ENCODE measurements at places on chromosomes 5 and 9. TPM values are rescaled to one million over a fixed set of nuclear protein-coding genes. Genes with fewer than 3 reads are reported as not detected.

Gene GHR
- not detected for total RNA-seq

GRCh38 chr5:61228691-61229280, 66.5 kb upstream of the SMIM15 start:
- H3K27me3 ChIP-seq = no peaks in the 10 kb centered on the region
- H3K4me3 ChIP-seq = no peak overlapping the region
- H3K4me1 ChIP-seq = no peaks in the 10 kb centered on the region
- no peaks in the 10 kb centered on the region for H3K36me3 ChIP-seq
- DNase-seq = no peak

Gene CAVIN4
- 0.17 TPM for total RNA-seq

- no peaks in the 10 kb centered on the region for H3K4me1 ChIP-seq
- no peak overlapping the region for H3K4me3 ChIP-seq
- DNase-seq = no peak
- no peaks in the 10 kb centered on the region for H3K36me3 ChIP-seq
- H3K27me3 ChIP-seq = no peaks in the 10 kb centered on the region
Observed at GRCh38 chr9:4375424-4376200, 75.7 kb upstream of the GLIS3 start.

DNA sequence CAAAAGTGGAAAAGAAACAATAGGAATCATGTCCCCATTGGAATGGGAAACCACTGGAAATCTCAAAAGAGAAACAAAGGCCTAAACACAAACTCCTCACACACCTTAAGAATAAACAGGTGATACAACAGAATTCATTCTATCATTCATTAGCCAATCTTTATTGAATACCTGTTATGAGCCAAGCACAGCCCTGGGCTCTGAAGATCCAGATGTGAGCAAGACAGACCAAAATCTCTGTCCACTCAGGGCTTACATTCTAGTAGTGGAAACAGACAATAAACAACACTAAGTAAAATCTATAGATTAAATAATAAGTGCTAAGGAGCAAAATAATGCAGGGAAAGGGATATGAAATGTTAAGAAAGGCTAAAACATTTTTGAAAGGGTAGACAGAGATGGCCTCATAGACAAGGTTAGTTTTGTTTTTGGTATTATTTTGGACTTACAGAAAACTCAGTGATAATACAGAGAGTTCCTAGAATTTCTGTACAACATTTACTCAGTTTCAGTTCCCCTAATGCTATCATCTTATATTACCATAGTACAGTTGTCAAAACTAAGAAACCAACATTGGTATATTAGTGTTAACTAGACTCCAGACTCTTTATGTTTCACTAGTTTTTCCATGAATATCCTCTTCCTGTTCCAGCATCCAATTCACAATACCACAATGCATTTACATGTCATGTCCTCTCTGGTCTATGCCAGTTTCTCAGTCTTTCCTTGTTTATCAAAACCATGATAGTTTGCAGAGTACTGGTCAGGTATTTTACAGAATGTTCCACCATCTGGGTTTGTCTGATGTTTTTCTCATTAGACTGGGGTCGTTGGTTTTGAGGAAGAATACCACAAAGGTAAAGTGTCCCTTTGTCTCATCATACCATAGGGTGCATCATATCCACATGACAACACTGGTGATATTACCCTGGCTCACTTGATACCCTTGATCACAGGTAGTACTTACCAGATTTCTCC, 103.7 kb downstream of the SIL1 start:
- H3K27me3 ChIP-seq = no peaks in the 10 kb centered on the region
- H3K4me1 ChIP-seq = peaks cover 21% of the 10 kb centered on the region
- no peaks in the 10 kb centered on the region for H3K36me3 ChIP-seq
- DNase-seq = peak; percentile 50
- H3K4me3 ChIP-seq = no peak overlapping the region

GRCh38 chr5:147439254-147439653, 70.6 kb downstream of the DPYSL3 start:
- H3K27me3 ChIP-seq = no peaks in the 10 kb centered on the region
- no peak overlapping the region for H3K27ac ChIP-seq
- no peaks in the 10 kb centered on the region for H3K36me3 ChIP-seq
- no peak overlapping the region for H3K4me3 ChIP-seq
- no peaks in the 10 kb centered on the region for H3K4me1 ChIP-seq

DNA sequence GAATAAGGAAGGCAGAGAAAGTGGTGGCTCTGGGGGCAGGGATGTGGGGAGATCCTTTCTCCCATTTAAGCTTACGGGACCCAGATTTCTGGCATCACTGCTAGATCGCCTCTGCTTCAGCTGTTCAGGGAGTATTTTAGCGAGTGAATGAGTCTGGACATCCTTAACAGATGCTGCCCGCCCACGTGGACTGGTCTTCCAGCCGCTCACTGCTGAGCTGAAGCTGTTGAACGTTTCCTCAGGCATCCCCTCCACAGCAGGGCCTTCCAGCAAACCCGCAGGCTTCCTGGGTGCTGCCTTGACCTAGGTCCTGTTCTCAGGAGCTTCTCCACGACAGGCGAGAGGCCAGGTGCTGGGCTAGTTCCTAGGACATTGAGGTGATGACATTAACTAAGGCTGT, 144.4 kb upstream of the EFNA5 start:
- H3K27ac ChIP-seq = no peak overlapping the region
- H3K4me3 ChIP-seq = no peak overlapping the region
- no peak for DNase-seq
- no peaks in the 10 kb centered on the region for H3K36me3 ChIP-seq
- no peaks in the 10 kb centered on the region for H3K27me3 ChIP-seq

GRCh38 chr5:157188270-157188669, 7.6 kb downstream of the ITK start:
- no peaks in the 10 kb centered on the region for H3K4me1 ChIP-seq
- H3K27me3 ChIP-seq = no peaks in the 10 kb centered on the region
- no peak overlapping the region for H3K27ac ChIP-seq
- no peak for DNase-seq
- H3K36me3 ChIP-seq = no peaks in the 10 kb centered on the region

DNA sequence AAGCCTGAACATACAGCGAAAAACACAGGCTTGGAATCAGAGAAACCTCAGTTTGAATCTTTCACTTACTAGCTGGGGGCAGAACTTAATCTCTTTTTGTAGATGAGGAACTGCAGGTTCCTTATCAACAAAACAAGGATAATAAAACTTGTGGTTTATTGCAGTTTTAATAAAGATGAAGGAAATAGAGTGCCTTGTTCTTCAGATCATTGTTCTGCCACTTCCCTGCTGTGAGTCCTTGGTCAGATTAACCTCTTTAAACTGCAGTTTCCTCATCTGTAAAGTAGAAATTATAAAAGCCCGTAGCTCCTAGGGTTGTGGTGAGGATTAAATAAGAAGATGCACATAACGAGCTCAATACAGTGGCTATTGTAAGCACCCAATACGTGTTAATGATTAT, 57.4 kb downstream of the FEM1C start:
- H3K27me3 ChIP-seq = no peaks in the 10 kb centered on the region
- no peak for DNase-seq
- no peak overlapping the region for H3K27ac ChIP-seq
- H3K36me3 ChIP-seq = no peaks in the 10 kb centered on the region

DNA sequence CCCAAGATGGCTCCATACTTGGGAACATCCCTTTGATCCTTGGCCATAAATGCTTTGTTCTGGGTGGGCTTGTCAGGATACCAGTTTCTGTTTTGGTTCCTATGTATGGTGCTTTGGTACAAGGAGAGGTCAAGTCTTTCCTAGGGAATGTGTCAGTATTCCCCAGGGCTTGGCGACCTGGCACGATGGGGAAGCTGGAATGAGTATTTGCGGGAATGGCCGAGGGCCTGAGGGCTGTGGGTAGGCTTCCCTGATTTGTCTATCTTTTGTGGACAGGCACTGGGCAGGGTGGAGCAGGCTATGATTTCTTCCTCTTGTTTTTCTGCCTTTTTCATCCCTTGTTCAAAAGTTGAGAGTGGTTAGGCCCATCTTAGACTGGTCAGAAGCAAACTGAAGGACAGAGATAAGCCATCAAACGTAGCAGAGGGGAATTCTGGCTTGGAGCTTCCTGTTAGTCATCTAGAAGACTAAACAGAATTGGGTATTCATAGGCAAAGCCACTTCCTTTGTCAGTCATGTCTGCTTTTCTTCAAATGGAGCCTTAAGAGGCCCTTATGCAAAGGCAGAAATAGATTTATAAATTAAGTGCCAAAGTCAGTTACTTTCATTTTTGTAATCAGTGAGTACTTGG, 13.7 kb downstream of the DOCK2 start:
- peak overlapping the region; percentile 45 for H3K27ac ChIP-seq
- no peak overlapping the region for H3K4me3 ChIP-seq
- H3K27me3 ChIP-seq = no peaks in the 10 kb centered on the region
- no peaks in the 10 kb centered on the region for H3K36me3 ChIP-seq
- DNase-seq = no peak

DNA sequence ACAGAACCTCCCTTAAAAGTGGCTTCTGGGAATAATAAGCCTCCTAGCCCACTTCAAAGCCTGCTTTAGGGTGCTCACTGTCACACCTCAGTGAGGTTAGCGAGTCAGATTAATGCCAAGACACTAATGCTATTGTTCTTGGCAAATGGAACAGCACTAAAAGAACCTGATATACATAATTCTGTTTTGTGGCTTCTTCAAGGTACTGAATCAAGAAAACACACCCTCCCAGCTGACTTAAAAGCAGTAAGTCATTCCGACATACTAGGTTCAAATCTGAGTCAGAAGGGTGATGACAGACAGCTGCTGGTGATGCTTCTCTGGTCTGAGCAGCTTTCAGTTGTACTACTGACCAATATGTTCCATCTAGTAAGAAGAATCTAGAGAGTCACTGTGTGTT, 121.6 kb downstream of the OXCT1 start:
- H3K27me3 ChIP-seq = no peaks in the 10 kb centered on the region
- H3K27ac ChIP-seq = no peak overlapping the region
- no peak overlapping the region for H3K4me3 ChIP-seq
- peaks cover 38% of the 10 kb centered on the region for H3K36me3 ChIP-seq
- H3K4me1 ChIP-seq = no peaks in the 10 kb centered on the region

DNA sequence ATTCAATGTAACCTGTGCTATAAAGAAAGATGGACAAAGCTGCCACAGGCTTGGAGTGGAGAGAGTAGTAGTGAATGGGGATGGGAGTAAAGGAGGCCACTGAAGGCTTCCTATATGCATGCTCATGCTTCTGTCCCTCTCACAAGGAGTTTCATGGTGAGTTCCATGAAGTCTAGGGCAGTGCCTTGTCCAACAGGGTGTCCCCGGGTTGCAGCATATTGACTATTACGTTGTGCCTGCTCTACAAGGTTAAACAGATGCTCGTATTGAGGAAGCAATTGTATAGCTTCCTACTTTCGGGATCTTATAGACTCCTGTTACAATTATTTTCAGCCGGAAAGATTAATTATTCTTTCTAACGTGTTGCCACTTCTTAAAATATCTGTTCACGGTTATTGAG, 129.1 kb upstream of the PIK3R1 start:
- H3K36me3 ChIP-seq = no peaks in the 10 kb centered on the region
- no peak overlapping the region for H3K4me3 ChIP-seq
- no peaks in the 10 kb centered on the region for H3K4me1 ChIP-seq
- H3K27me3 ChIP-seq = no peaks in the 10 kb centered on the region
- H3K27ac ChIP-seq = no peak overlapping the region

Gene RRAGA
- total RNA-seq = 52.1 TPM

Gene PCDHB6
- total RNA-seq = not detected

Gene RGMB
- total RNA-seq = 17.1 TPM

DNA sequence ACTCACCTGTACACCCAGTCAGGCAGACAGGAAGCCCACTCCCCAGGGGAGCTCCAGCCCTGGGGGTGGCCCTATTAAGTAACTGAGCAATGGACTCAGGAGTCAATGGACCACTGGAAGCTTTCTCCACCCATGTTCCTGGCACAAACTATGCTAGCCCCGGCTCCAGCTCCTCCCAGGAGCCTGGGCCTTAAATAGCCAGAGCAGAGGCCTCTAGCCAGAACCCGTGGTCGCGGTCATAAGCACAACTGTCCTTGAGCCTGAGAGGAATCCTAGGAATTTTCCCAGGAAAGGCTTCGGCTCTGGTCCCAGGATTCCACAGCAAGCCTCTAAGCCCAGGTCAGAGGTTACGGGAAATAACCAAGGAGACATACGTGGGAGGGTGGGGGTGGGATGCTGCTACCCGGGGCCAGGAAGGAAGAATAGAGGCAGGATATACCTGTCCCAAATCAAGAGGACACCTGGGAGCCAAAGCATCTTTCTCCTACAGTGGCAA, 5.5 kb downstream of the SEPTIN8 start:
- no peak overlapping the region for H3K4me3 ChIP-seq
- no peaks in the 10 kb centered on the region for H3K27me3 ChIP-seq
- no peak overlapping the region for H3K27ac ChIP-seq
- no peak for DNase-seq

DNA sequence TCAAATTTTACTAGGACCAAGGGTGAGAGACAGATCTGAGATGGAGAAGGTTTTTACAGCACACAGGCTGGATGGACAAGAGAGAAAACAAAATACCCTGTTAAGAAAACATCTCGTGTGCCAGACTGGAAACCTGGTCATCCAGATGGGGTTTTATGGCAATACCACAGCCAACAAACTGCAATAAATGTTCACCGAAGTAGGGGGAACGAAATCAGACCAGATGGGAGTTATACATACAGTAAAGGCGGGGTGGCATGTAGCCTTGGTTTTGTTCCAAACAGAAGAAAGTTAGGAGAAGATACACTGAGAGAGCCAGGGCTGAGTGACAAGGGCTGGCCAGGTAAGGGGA, 63.3 kb downstream of the DCP2 start:
- H3K27ac ChIP-seq = no peak overlapping the region
- no peaks in the 10 kb centered on the region for H3K27me3 ChIP-seq
- H3K4me3 ChIP-seq = no peak overlapping the region
- DNase-seq = no peak
- no peaks in the 10 kb centered on the region for H3K4me1 ChIP-seq

Gene C5orf52
- total RNA-seq = not detected

DNA sequence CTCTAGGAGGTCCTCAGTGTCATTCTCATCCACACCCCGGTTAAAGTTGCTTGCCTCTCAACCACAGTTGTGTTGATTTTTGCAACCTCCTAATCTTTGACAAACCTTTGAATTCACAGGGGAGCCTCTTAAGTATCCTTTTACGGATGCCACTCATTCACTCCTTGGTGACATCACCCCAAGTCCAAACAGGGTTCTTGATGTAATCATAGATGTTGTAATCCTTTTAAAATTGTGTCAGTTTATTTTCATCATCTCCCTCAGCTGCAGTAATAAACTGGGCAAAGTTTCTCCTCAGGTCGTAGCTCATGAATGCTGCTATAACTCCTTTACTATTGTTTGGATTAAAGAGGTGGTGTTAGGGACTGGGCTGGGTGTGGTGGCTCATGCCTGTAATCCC, 637.2 kb upstream of the NUDT12 start:
- no peaks in the 10 kb centered on the region for H3K4me1 ChIP-seq
- H3K36me3 ChIP-seq = no peaks in the 10 kb centered on the region
- no peaks in the 10 kb centered on the region for H3K27me3 ChIP-seq
- no peak for DNase-seq

DNA sequence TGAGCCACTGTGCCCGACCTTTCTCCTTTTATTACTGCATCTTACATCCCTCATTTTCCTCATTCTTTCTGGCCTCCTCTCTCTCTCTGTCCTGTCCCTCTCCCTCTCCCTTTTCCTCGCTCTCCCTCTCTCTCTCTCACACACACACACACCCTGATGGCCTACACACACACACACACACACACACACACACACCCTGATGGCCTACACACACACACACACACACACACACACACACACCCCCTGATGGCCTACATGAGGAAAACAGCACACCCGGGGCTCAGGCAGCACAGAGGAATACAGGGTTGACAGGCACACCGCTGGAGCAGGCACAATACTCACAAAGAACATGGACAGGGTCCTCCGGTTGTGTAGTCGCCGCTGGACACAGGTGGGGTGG, 3.8 kb upstream of the FCHSD1 start:
- no peaks in the 10 kb centered on the region for H3K36me3 ChIP-seq
- H3K27ac ChIP-seq = no peak overlapping the region
- no peak overlapping the region for H3K4me3 ChIP-seq
- H3K4me1 ChIP-seq = peaks cover 17% of the 10 kb centered on the region

Gene TCF7
- total RNA-seq = 58.8 TPM
